Urinary bladder (tissue), 4 donors: ENCODE measurements at places on chromosomes 4 and X.

DNA sequence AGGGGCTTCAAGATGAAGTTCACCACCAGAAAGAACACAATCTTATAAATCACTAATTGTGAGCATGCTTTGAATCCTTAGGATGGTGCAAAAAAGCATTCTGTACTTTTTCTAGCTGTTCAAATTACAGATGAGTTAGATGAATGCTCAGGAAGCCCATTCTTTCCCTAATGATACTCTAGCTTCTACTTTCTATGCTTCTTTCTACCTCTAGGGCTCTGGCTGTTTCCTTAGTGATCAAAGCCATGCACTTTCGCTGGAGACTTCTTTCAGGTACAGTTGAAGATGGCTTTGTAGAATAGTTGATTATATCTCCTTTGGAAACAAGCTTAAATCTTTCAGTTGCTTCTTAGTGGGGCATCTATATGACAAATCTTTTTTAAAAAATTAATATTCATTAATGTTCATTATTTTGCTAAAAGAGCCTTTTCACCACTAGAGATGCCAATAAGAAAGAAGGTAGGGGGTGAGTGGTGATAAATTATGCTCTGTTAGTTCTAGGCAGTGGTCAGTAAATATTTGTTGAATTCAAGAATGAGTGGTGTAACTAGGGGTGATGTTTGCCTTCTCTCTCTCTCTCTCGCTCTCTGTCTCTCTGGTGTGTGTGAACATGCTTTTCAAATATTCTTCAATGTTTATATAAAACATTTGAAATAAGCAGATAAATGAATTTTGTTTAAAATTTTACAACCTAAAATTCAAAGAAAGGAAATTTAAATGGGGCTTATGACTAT, 169.4 kb downstream of the GLUD2 start:
- no peak for DNase-seq

GRCh38 chrX:156002507-156002906, 5.0 kb downstream of the IL9R start:
- no peak for DNase-seq

- no peak for DNase-seq
These were observed 710.6 kb upstream of the DIAPH2 start for GRCh38 chrX:95974096-95974470.

DNA sequence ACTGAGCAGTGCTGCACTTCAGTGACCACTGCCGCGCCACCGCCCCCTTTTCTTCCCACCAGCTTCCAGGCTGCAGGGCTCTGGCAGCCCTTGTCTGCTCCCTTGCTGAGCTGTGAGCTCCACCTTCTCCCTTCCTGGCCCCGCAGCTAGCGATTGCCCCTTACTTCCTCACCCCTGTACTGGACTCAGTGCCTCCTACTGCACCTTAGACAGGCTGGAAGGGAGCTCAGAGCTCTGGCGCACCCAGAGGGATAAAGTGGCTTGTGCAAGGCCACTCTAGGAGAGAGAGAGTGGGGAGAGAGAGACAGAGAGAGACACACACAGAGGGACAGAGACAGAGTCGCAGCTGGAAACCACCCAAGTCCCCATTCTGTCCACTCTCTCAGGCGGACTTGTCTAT, 6.0 kb downstream of the RASL11B start:
- DNase-seq: no peak

DNA sequence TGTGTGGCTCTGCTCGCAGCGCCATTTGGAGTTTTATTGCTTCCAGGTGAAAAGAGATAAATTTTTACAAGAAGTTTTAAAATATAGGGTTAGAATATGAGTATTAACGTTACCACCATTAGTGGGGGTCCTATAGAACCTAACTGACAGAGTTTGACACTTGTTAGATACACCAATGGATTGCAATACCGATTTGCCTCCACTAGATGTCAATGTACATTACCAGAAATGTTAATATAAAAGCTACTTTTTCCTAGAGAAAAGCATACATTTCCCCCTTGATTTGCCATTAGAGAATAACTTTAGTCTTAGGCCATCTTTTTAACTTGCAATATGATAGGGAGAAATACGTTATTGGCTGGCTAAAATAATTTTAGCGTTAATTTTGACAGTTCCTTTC, 108.4 kb downstream of the LINC00632 start:
- DNase-seq: no peak

GRCh38 chr4:87117051-87117731, 103.2 kb downstream of the KLHL8 start:
- DNase-seq: no peak
